Uterine smooth muscle cell (primary cell): ENCODE measurements at places on chromosomes 6 and 20. TPM values are rescaled to one million over a fixed set of nuclear protein-coding genes. Genes with fewer than 3 reads are reported as not detected.

Gene TCFL5
- 21.6 and 27.9 TPM in 2 replicates for total RNA-seq

Gene SEMG1
- not detected in 2 replicates for total RNA-seq

Gene CALHM4
- not detected in 2 replicates for total RNA-seq

Gene TTLL9
- under 0.01 TPM in 1 of 2 replicates, not detected in the other for total RNA-seq

Gene CDYL
- total RNA-seq: 24.9 and 28.2 TPM in 2 replicates

Gene SLC22A1
- 0.62 and 0.77 TPM in 2 replicates for total RNA-seq

Gene WFDC12
- total RNA-seq: not detected in 2 replicates

Gene CLVS2
- 0.12 TPM in 1 of 2 replicates, not detected in the other for total RNA-seq

Gene MATN4
- 0.11 TPM in 1 of 2 replicates, not detected in the other for total RNA-seq

Gene RAB44
- under 0.01 TPM in 1 of 2 replicates, not detected in the other for total RNA-seq

Gene PSORS1C2
- not detected in 2 replicates for total RNA-seq

Gene BANF2
- total RNA-seq: not detected in 2 replicates

Gene TFAP2B
- total RNA-seq: 0.33 TPM in 1 of 2 replicates, not detected in the other

Gene ADGB
- total RNA-seq: not detected in 2 replicates

Gene TPD52L2
- 159 and 171 TPM in 2 replicates for total RNA-seq

Gene BPIFB1
- not detected in 2 replicates for total RNA-seq

Gene NOX3
- total RNA-seq: not detected in 2 replicates

Gene FAM83B
- total RNA-seq: 0.12 and 0.33 TPM in 2 replicates

Gene NR2E1
- not detected in 2 replicates for total RNA-seq

Gene SLC32A1
- not detected in 2 replicates for total RNA-seq

Gene ROMO1
- 162 and 235 TPM in 2 replicates for total RNA-seq

Gene PRL
- total RNA-seq: not detected in 2 replicates

Gene FOXQ1
- total RNA-seq: 0.33 TPM in 1 of 2 replicates, not detected in the other

Gene CDKAL1
- 17.4 and 23.1 TPM in 2 replicates for total RNA-seq

Gene TMEM242
- total RNA-seq: 7.0 and 7.3 TPM in 2 replicates

Gene TMEM30A
- total RNA-seq: 202 and 217 TPM in 2 replicates

Gene HDGFL1
- total RNA-seq: not detected in 2 replicates

Gene CST5
- total RNA-seq: not detected in 2 replicates

Gene CLPSL2
- total RNA-seq: not detected in 2 replicates

Gene RBPJL
- not detected in 2 replicates for total RNA-seq

Gene ACTL10
- total RNA-seq: 2.1 and 2.7 TPM in 2 replicates

Gene UTRN
- 126 and 155 TPM in 2 replicates for total RNA-seq

Gene ARMC2
- 1.00 and 1.7 TPM in 2 replicates for total RNA-seq

Gene BTNL2
- total RNA-seq: not detected in 2 replicates

Gene HELZ2
- 46.2 and 48.4 TPM in 2 replicates for total RNA-seq

Gene MTO1
- 43.4 and 51.1 TPM in 2 replicates for total RNA-seq

Gene CST2
- total RNA-seq: not detected in 2 replicates

Gene KHDC1L
- 0.50 TPM in 1 of 2 replicates, not detected in the other for total RNA-seq

Gene ARMH2
- total RNA-seq: not detected in 2 replicates

Gene SLC17A3
- total RNA-seq: not detected in 2 replicates

Gene SH3BGRL2
- 4.4 and 6.7 TPM in 2 replicates for total RNA-seq

Gene OTOR
- not detected in 2 replicates for total RNA-seq

Gene MMP24OS
- total RNA-seq: 7.1 and 17.0 TPM in 2 replicates

Gene CRYBG1
- 16.2 and 27.7 TPM in 2 replicates for total RNA-seq

Gene RCAN2
- total RNA-seq: 0.77 and 1.5 TPM in 2 replicates
